ENCODE measurements at places on chromosomes 1 and 21.

DNA sequence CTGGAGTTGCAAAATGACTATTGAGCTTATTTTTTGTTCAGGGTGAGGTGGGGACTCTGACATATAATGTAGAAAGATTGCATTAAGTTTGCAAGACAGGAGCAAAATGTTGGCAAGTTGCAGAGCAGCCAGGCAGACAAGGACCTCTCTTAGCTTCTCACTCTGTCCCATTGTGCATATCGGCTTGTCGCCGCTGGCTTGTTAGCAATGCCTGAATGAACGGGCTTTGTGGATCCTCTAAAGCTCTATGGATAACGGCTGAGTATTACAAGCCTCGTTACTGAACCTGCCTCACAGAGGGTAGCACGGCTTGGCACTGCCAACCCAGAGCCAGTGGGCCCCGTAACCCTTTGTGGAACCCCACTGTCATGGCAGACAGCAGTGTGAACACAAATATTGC lies 68.4 kb downstream of the TNR start:
- no peak for DNase-seq

- DNase-seq: no peak
Measured at GRCh38 chr1:115809847-115810246, 31.1 kb downstream of the NHLH2 start.

DNA sequence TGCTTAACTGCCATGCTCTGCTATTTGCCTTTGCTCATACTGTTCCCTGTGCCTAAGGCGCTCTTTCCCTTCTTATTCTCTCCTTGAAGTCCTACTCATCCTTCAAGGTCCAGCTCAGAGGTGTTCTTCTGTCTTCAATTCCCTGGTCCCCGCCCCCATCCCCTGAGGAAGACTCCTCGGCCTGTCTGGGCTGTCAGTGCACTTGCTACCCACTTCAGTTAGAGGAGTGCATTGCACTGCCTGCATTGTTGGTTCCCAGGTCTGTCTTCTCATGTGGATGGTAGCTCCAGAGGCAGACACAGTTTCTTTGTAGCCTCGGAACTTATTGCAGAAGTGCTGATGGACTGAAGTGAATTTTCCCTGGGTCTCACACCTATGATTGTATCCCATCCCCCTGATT lies 194.0 kb downstream of the C1orf94 start:
- DNase-seq: no peak

DNA sequence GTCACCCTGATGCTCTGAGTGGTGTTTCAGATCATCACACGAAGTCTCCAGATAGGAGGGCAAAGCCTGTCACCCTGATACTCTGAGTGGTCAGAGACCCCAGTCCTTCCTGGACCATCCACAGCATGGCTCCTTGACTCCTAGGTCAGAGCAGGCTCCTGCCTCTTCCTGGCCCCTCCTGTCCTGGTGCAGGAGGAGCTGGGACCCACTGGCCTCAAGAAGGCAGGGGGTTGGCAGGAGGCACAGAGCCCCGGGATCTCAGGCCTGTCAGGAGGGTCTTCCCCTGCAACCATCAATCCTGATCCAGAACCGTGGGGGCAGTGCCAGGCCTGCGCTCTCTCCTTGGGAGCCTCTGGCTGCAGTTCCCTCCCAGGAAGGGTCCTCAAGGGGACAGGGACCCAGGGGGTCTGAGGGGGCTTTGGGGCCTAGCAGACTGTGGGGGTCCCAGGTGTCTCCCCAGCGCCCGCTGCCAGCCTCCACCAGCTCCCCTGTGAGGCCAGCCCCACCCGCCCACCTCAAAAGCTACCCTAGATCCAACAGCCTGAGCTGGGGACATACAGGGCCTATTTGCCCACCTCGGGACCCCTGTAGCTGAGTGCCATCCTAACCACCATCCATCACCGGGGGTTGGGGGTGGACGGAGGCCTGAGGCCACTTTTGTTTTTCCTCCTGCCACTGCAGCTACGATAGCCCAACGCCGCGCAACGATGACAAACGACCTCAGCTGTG lies 27.5 kb downstream of the COL6A1 start:
- no peak for DNase-seq

DNA sequence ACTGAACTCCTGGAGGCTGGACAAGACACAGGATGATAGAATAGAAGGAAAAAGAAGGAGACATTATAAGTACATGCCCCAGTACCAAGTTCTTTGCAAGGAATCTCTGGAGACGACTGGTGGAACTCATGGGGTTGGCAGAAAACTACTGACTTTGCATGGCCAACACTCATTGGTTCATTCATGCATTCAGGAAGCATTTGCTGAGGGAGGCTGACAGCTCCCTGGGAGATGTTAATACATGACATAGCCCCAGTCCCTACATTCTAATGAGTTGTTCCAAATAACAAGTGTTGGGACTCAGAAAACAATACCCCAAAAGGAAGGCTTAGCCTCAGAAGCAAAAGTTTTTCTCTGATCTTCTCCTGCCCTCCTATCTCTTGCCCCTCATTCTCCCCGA lies 172.8 kb upstream of the IRF2BP2 start:
- DNase-seq: no peak

DNA sequence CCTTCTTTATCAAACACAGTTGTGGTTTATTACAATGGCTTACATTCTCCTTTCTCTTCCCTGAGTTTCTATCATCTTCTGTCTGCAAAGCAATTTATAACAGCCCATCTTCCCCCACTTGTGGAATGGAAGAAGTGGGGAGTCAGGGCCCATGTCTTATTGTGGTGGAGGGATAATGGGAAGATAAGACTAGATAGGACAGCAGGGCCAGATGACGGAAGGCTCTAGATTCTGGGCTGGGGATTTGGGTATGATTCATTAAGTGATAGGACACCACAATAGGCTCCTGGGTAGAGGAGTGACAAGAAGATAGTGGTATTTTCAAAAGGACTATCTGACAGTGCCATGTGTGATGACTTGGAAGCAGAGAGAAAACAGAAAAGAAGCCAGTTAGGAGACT lies 450.6 kb downstream of the TTLL7 start:
- DNase-seq: no peak

DNA sequence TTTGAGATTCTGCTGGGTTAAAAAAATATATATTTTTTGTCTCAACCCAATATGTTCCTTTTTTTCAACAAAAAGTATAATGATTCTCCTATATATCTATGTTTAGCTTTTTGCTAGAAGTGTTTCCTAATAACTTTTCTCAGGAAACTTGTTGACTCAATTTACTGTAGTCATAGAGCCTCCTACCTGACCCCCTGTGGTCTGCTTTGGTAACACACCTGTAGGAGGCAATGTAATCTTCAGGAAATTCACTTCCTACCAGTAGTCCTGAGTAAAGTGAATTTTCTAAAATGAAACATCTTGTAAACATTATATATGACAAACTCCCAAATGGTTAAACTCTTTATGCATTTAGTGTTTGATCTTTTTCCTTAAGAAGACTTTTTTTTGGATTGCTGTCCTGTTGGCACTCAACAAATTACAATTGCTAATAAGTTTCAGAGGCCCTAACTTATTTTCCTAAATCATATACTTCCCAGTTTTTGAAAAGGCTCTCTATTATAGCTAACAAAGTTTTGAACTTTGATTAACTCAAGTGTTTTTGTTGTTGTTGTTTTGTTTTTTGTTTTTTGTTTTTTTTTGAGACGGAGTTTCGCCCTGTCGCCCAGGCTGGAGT lies 118.3 kb downstream of the OLFML2B start:
- peak; percentile 60 for DNase-seq

DNA sequence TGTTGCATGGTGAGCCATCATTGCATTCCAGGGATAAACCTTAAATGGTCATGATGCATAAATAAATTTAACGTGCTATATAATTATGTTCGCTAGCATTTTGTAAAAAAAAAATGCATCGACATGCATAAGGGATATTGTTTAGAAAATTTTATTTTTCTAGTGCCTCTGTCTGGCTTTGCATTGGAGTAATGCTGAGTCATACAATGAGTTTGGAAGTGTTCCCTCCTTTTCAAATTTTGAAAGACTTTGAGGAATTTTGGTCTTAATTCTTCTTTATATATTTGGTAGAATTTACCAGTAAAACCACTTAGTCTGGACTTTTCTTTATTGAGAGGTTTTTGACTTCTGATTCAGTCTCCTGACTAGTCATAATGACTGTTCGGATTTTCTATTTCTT lies 4.9 kb downstream of the MNDA start:
- no peak for DNase-seq

GRCh38 chr1:38114241-38115026 lies 67.8 kb upstream of the POU3F1 start:
- no peak for DNase-seq

- DNase-seq: peak; percentile 21
Measured at GRCh38 chr1:6794164-6794563, 8.9 kb downstream of the CAMTA1 start.

- no peak for DNase-seq
Measured at GRCh38 chr1:20660847-20661206, 342 bp downstream of the DDOST start.

GRCh38 chr1:228240411-228241240 lies 32.8 kb downstream of the OBSCN start:
- no peak for DNase-seq

DNA sequence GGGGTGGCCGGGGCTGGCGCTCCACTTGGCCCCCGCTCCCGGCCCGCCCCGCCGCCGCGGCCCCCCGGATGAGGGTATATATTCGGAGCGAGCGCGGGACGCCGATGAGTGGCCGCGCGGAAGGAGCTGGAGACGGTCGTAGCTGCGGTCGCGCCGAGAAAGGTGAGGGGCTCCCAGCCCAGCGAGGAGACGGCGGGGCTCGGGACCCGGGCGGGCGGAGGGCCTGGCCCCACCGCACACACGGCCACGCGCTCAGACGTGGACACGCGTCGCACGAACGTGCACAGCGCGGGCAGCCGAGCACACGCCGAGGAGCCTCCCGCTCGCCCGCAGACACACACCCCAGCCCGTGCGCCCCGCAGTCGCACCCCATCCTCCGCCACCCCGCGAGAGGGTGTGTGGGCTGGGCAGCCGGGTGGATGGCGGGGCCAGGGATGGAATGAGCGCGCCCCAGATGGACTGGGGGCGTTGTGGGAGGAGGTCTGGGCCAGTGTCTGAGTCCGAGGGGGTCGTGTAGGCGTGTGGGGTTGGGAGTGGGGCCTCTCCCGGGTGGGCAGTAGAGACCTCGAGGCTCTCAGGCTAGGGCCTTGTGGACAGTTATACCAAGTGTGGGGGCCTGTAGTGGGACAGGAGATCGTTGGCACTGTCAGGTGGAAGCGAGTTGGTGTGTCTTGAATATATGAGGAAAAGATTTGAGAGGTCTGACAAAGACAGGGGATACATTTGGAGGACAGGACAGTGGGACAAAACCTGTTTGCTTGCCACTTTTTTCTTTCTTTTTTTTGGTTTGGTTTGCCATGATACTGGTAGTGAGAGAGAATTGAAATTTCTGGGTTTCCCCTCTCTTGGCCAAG lies at the start of gene UAP1:
Gene UAP1, plus strand, starts transcription at position 107 of the 854 bp plus-strand sequence. CDS start 4,347 bp downstream, outside the sequence.
- DNase-seq: no peak
